Naive thymus-derived CD8-positive, alpha-beta T cell (primary cell): ENCODE measurements at places on chromosomes 7 and 10.

DNA sequence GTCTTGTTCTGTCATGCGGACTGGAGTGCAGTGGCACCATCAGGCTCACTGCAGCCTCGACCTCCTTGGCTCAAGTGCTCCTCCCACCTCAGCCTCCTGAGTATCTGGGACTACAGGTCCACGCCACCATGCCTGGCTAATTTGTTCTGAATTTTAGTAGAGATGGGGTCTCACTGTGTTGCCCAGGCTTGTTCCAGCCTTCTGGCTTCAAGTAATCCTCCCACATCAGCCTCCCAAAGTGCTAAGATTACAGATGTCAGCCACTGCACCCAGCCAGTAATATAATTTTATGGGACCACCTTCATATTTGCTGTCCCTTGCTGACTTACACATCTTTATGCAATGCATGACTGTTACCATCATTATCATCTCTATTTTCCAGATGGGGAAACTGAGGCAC lies 1.5 kb upstream of the HSPB1 start:
- no peak for DNase-seq

DNA sequence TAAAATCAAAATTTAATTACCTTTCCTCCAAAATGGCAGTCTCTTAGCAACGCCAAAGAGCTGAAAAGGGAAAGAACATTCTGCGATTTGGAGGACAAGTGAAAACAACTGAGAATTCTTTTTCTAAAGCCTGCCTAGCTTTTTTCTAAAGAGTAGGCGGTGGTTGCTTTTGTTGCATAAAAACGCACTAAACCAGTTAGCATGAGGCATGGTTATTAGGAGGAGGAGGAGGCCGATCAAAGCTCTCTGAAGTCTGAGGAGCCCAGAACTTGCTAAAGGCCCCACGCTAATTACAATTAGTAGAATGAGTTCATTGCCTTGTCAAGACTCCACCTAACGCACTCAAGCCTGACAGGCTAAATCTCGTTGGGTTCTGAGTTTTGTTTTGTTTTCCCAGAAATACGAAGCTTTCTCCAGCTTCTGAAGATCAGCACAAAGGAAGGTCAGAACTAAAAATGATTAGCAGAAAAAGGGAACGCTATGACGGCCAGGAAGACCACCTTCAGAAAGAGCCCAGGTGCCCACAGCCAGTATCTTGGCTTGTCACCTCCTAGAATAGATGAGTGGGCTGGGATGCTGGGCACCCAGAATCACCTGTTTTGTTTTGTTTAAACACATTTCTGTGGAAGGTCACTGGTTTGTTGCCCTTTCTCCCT lies 72.0 kb downstream of the FGFR2 start:
- no peak for DNase-seq

DNA sequence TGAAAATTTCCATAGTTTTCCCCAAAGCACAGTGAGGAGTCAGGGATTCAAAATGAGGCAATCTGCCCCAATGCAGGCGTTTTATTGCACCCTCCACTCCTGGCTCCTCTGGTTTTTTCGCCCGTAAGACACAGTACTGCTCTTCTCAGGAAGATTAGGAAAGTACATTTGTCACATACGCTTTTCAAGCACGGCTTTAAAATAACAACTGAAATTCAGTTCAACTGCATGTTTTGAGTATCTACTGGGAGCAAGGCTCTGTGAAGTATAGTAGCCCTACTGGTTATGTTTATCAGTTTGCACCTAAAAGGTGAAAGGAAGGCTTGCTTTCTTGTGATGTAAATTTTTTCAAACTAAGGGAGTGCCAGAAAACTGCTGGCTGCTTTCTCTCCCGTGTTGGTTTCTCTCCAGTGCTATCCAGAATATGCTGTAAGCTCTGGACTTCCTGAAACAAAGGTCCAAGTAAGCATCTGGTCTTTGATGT lies 1.9 kb upstream of the SGMS1 start:
- no peak for DNase-seq

DNA sequence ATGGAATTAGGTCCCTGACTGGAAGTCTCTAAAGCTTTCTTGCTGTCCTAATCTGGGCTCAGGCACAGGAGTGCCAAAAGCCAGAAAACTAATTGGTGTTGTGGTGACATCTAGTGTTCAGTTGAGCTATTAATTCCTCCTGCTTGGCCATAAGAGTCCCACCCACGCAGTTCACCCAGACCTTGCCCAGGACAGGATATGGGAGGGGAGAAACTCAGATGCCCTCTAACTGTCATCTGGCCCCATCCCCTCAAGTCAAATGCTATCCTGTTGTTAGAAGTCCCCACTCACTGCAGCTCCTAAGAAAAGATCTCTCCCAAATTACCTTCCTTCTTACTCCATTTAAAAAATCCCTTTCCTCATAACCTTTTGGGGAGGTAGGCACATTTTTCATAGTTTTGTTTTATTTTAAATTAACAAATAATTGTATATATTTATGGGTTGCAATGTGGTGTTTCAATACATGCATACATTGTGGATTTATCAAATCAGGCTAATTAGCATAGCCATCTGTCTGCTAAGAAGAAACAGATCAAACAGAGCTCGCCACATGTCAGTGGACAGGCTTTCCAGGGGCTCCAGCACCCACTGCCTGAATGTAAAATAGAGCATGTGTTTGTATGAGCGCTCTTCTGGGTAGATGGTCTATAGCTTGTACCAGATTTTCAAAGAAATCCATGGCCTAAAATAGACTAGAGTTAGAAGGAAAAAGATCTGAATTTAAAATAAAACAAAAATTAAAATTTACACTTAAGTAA lies 84.0 kb downstream of the GSAP start:
- peak; percentile 41 for DNase-seq

DNA sequence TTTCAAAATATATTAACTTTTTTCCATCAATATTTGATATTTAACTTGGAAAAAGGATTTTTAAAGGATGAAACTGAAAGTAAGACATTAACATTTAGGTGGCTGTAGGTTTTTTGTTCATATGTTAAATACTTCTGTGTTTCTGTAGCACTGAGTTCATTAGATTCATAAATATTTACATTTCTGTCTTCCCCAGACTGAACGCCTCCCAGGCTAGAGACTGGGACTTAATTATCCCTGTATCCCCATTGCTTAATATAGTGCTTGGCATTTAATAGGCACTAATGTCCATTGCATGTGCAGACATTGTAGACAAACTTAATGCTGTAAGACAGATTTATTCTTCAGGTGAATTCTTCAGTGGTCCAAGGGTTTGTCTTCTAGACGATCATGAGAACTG lies 7.4 kb downstream of the PTPN12 start:
- no peak for DNase-seq

- peak; percentile 48 for DNase-seq
Observed at GRCh38 chr7:151769188-151769821, 107.6 kb downstream of the PRKAG2 start.

GRCh38 chr10:104666106-104666505 lies 25.0 kb downstream of the SORCS3 start:
- no peak for DNase-seq

DNA sequence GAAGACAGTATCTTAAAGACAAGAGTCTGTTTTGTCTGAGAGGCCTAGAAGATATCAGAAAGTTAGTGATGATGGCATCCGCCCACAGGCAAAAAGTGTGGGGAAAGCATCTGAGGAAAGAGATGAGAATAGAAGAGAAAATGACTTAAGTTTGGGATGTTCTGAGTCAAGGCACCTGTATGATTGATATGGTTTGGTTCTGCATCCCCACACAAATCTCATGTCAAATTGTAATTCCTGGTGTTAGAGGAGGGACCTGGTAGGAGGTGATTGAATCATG lies 568.2 kb upstream of the MGMT start:
- no peak for DNase-seq

GRCh38 chr10:12484002-12484918 lies 134.9 kb downstream of the CAMK1D start:
- no peak for DNase-seq

- no peak for DNase-seq
Observed at GRCh38 chr10:96093948-96094347, 36.1 kb upstream of the ZNF518A start.

GRCh38 chr7:99090771-99091542 lies 53.0 kb downstream of the SMURF1 start:
- no peak for DNase-seq

GRCh38 chr10:7625836-7626235 lies 40.9 kb downstream of the ITIH5 start:
- no peak for DNase-seq

DNA sequence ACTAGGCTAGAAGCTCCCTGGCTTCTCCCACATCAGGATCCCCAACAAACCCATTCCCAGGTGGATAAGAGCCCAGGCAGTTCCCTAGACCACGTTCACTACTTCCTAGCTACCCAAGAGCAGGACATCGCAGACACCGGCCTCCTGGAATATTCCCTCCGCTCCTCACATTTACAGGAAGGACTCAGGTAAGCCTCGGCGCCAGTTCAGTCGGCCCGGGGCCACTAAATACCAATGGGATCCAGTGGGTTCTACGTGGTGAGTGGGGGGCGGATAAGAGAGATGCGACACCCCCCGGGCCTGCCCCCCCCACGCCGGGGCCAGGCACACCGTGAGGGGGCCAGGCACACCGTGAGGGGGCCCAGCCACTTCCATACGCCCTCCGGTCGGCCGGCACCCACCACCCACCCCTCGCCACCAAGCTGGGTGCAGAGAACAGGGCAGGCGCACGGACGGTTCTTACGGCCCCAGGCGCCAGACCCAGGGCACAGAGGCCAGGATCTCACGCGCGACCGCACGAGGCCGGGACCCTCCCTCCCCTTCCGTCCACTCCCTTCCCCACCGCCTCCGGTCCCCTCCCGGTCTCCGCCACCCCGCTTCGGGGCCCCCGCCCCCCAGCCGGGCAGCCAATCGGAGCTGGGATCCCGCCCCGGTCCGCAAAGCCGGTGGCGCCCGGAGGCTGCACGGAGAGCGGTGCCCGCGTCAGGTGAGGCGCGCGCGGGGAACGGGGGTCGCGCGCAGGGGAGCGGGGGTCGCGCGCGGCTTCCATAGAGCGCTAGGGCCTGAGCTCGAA lies at the start of gene BLVRA:
Gene BLVRA (plus strand): TSS at position 652 of the 793 bp plus-strand sequence. CDS start 12,479 bp downstream, outside the sequence.
- DNase-seq, result peak; percentile 63

DNA sequence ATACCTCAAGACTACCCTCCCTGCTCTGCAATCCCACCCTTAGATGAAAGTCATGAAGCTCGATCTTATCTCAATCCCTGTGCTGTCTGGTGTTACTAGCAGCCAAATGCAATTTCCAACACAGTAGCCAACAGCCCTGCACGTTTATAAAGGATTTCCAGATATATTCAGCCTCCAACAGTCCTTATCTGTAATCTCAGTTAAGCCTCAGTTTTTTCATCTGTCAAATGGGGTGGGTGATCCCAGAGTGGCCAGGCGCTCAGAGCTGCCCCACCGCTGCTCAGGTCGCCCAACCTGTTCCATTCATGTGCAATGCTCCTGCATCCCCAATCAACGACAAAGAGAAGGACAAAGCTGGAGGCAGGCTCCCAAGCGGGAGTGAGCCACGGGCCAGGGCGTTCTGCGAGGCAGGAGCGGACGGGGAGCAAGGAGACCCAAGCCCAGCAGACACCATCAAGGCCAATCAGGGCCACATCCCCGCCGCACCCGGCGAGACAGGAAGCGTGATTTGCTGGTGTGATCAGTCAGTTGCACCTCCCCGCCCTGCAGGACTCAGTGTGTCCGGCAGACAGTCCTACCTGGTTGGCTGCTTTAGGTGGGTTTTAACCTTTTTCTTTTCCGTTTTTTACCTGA lies 19.7 kb downstream of the PDGFA start:
- no peak for DNase-seq

GRCh38 chr10:127486355-127486754 lies 62.8 kb upstream of the NPS start:
- no peak for DNase-seq

GRCh38 chr7:128203047-128203491 lies 38.0 kb upstream of the LEP start:
- no peak for DNase-seq

- no peak for DNase-seq
Observed at GRCh38 chr10:49158915-49159314, 25.1 kb upstream of the FAM170B start.

- DNase-seq, result no peak
Observed at GRCh38 chr7:123755338-123755737, 6.5 kb upstream of the WASL start.

- DNase-seq, result no peak
Observed at GRCh38 chr10:60384011-60384410, 5.7 kb downstream of the ANK3 start.

DNA sequence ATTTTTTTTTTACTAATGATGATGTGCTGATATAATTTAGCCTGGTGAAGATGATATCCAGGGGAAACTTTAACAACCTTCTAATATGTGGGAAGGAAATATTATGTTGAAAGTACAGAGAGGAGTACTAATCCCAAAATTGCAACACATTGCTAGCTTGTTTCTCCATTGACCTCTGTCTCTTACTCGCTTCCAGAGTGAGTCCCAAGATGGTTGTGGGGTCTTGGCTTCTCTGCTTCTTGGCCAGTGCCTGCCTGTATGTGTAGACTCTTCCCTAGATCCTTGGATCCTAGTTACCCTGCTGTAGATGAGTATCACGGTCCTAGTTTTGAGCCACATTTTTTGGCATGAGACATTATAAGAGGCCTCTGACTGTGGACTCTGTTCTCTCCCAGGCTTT lies 17.5 kb downstream of the BMPER start:
- DNase-seq, result no peak

- DNase-seq, result no peak
Observed at GRCh38 chr7:2162959-2163358, 69.8 kb downstream of the MAD1L1 start.

- peak; percentile 54 for DNase-seq
Observed at GRCh38 chr7:142391191-142391992, 133.5 kb upstream of the PRSS58 start.

- no peak for DNase-seq
Observed at GRCh38 chr10:88858491-88858890, 6.8 kb upstream of the ANKRD22 start.

DNA sequence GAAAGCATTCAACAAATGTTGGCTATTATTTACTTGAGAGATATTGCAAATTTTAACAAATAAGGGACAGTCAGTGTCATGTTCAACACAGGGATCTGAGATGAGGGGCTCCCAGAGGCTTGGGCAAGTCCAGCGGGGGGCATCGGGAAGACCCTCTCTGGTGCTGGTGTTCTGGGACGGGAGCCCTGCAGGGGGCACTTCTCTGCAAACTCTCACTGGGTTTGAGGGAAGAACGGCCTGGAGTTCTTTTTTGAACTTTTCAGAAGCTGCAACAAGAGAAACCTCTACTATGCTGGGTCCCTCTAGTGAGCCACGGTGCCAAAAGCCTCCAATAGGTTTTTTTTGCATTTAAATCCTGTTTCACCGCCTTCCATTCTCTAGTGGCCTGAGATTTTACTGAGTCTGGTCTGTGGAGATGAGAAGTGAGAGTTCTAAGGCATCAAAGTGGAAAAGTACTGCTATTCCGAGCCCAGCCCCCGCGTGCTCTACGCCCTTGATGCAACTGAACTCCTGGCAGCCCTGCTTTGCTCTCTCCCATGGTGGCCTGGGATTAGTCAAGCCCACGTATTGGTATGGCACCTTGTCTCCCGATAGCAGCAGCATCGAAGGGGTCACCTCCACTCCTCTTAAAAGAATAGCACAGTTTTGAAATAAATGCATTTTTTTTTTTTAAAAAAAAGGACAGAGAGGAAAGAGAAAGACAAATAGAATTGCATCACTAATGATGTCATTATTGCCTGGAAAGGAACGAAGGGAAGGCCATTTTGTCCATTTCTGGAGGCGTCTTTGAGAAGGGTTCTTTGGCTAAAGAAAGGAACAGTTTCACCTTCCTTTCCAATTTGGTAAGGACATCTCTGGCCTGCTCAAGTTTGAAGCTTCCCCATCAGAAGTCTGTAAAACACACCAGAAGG lies 43.5 kb downstream of the CLEC2L start:
- no peak for DNase-seq

GRCh38 chr7:123751821-123752220 lies 3.0 kb upstream of the WASL start:
- no peak for DNase-seq

- no peak for DNase-seq
Observed at GRCh38 chr7:140521421-140521820, 42.1 kb upstream of the MKRN1 start.

GRCh38 chr7:132080467-132080866 lies 495.8 kb downstream of the PLXNA4 start:
- DNase-seq, result no peak
